Activated T-cell treated with anti-CD3 and anti-CD28 coated beads for 24 hours (primary cell): ENCODE measurements at places on chromosomes 5 and 9.
A peak's percentile ranks its signal among the peaks of the same experiment; 100 is the strongest.

- no peak for DNase-seq
Observed at GRCh38 chr9:70080481-70081119, 37.0 kb downstream of the MAMDC2 start.

- no peak for DNase-seq
Observed at GRCh38 chr5:1199649-1200494, 1.5 kb upstream of the SLC6A19 start.

DNA sequence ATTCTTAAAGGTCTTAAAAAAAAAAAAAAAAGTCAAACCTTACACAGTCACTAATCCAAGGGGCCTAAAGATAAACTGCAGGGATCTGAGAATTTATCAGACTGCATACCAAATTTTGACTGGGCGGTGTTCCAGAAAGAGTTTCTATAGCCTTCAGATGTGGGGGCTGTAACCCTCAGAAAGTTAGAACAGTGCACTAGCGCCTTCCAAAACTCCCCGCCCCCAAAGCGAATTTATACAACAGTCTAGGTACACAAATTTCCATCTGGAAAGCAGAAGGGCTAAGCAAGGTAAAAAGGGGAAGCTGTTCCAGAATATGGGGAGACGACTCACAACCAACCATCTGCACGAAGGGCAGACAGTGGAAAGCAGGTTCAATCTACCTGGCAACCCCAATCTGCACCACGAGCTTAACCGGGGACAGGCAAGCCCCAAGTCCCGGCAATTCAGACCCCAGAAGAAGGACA is 813 bp downstream of the ERMP1 start:
- no peak for DNase-seq

DNA sequence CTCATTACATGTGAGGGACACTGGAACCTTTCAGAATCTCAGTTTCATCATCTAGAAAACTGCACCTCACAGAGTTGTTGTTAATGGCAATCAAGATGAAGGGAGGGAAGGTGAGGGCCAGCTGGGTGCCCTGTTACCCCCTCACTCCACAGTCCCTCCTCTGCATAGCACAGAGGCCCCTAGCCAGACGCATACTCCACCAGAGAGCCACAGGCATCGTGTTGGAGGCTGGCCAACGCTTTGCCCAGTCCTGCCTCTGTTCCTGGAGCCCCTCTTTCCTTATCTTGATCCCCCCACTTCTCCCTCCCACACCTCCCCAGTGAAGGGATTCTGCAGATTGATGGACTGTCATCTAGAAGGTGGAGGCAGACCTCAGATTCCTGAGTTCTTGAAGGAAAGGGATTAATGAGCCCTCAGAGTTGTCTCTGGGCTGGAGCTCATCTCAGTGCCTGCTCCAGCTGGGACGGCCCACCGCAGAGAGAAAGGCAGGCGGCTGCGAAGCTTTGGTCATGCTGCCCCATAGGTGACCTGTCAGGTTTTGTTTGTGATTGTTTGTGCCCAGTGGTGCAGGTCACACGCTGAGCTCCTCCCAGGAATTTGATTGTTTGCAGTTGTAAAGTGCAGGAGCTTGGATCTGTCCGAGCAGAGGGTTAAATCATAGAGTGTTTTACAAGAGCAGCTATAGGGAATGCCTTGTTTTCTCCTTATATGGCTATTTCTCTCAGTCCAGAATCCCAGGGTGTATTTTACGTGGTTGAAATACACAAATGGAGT is 487.3 kb downstream of the CCDC171 start:
- DNase-seq = no peak

DNA sequence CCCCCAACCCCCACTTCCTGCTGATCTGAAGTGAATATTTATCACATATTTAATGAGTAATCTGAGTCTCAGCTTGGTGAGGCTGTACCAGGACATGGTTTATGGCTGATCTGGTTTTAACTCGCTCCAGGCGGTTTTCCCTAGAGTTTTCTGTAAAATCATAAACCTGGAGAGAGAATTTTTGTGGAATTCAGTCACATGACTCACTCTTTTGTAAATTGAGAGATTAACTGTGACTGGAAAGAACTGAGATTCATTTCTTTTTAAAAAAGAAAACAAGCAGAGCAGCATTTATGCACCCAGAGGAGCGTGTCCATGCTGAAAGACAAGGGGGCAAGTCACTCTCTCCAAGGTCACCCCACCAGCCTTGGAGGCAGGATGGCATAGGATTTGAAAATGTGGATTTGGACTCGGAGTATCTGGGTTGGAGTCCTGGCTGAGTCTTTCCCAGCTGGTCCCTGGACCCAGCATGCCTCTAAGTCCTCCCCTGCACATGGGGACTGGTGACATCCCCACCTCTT is 81.8 kb downstream of the ZNF618 start:
- no peak for DNase-seq

GRCh38 chr9:131624636-131625507 is 79.5 kb downstream of the PRRT1B start:
- no peak for DNase-seq

DNA sequence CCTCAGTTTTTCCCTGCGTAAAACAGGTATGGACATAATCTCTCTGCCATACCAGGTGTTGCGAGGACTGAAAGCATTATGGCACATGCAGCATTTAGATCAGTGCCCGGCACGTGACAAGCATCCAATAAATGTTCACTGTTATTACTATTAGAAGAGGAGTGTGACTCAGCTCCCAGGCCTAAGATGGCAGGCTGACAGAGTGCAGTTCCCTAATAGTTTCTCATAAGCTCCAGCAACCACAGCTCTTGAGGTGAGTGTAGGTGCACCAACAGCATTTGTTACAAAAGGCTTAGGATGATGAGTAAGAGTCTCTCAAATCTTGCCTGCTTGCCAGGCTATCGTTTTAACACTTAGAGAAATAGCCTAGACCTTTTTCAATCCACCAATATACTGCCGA is 28.9 kb upstream of the GLIS3 start:
- no peak for DNase-seq

DNA sequence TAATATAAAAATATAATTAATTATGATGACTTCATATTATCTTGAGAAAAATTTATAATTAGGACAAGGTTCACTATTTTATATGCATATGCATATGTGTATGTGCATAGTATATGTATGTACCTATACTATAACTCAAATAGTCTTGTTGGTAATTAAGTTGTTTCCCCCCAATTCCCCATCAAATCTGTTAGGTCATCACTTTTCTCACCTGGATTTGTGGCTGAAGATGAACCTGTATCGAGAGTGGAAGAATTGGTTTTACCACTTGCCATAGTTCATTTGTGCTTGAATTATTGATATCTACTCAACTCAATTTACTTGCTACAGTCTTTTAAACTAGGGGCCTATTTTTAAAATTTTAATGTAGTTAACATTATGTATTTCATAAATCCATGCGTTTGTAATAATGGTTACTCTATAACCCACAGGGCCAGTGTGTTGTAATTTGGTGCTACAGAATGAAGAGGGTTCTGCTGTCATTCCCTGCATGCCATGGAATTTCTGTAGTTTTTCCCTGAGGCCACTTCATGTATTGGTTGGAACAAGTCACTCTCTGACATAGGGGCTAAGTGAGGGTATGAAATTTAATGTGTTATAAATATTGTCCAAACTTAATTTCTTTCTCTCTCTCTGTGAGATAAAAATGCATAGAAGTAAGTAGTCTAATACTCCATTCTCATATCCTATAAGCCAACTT is 74.9 kb downstream of the TAF11L14 start:
- DNase-seq = no peak

DNA sequence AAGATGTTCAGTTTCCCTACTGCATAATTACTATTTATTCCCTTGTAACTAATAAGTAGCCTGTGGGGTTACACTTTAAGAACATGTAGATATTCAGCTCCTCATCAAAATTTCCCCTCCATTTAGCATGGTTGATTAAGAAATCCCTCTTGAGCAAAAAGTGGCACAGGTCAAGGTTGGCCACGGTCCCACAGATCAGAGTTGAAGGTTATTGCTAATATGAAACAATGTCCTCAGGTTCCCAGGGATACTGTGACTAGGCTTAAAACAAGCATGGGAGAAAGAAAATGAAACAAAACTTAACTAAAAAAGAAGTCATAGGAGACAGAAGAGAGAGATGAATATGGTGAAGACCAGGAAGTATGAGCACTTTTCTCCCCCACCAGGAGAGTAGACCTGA is 64.2 kb downstream of the RFK start:
- DNase-seq = no peak

DNA sequence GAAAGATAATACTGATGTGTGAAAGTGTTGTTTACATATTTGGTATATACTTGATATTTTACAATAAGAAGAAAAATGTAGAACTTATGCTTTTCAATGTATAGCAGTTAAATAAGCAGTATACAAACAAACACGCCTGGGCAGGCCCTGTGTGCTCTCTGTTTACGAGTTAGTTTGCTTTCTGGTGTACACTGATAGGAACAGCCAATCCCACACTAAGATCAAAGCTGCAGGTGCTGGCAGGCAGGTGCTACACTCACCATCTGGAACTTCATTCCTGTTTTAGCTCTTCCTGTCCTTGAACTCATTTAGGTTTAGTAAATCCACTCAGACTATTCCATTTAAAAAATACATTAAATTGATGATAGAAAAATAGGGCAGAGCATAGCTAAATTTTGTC is 614.7 kb upstream of the ST8SIA4 start:
- DNase-seq = no peak

DNA sequence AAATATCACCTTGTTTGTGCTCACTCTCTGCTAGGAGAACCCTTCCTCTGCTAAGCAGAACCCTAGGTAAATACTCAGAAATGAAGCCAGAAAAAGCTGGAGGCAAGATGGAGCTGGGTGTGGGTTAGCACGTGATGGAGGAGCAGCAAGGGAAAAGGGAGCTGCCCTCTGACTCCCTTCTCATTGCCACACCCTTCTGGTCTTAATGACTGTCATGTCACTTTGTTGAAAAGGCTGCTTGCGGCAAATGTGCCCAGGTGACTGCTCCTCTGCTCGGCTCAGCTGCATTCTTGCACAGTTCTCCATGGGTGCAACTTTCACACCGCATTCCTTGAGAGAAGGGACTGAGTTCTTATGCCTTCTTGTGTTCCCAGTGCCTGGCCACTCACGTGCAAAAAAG is 36.4 kb upstream of the TBC1D2 start:
- no peak for DNase-seq

- DNase-seq = peak; percentile 30
Observed at GRCh38 chr5:95823738-95824609, 1.4 kb upstream of the GLRX start.

DNA sequence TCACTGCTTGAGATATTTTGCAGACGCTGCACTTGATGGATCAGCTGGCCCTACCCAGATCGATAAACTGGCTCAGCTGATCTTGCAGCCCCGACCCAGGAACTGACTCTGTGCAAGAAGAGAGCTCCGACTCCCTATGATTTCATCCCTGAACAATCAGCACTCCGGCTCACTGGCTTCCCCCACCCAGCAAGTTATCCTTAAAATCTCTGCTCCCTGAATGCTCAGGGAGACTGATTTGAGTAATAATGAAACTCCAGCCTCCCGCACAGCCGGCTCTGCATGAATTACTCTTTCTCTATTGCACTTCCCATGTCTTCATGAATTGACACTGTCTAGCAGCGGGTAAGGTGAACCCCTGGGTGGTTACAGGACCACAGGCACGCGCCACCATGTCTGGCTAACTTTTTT is 16.9 kb upstream of the NANS start:
- DNase-seq = no peak

DNA sequence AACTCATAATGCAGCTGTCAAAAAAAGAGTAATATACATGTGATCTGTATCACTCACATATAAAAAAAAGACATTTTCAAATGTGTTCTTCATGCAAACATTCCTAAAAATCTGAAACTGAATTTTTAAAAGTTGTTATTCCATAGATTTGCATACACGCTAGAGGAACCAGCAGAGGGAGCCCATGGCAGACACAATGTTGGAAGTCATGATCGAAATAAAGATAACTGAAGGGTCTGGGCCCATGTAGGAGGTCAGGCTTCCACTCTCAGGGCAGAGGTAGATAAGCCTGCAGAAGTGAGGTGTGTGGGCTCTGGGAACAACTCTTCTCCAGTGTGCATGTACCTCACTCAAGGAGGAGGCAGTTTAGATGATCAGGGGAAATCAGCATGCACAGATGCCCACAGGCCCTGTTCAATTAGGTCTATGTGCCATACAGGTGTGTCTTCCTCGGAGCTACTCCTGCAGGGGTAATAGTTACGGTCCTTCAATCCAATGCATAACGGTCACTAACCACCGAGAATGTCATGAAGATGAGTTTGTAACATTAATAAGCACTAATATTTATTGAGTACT is 208.6 kb downstream of the EPB41L4A start:
- no peak for DNase-seq

DNA sequence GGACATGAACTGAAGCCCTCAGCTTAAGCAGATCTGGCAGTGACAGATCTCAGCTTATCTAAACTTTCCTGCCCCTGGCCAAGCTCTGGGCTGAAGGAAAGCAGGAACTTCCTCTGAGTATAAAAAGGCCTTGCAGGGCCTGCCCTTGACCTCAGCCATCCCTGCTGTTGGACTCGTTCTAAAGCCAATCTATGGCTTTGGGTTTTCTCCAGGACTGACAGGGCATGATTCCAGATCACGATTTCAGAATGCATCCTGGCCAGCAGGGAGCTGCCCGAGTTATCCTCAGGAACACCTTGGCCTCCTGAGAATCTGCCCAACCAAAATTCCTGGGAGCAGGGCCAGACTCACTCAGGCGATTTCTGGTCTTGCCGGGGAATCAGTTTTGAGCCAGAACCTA is 502.7 kb downstream of the TLE4 start:
- no peak for DNase-seq

DNA sequence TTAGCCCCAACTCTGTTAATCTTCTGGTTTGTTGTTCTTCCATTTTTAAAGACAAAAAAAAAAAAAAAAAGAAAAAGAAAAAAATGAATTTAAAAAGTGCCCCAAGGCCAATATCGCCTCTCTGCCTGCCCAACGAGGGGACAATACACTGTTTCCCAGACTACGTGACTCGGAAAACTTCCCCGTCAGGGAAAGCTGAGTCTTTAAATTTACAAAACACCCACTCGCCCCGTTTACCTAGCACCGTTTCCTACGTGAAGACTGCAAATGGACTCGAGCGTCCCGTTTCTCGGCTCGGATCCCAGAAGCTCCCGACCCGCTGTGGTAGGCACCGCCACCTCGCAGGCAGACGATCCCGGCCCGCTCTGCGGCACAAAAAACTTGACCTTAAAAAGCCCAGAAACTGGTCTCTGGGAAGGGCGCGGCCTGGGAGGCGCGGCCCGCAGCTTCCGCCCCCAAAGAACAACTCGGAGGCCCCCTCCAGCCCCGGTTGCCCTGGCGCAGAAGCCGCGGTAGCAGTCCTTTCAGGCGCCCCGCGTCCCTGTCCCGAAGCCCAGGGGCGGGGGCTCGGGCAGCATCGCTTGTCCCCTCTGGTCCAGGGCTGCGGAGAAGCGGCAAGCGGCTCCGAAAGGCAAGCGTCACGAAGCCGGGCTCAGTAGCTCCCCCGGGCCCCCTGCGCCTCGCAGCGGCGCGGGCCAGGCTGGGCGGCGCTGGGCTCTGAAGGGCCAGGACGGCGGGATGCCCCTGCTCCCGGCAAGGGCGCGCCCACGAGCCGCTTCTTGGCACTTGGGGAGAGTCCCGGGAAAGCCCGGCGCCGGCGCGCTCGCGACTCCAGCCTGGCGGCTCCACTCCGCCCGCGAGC is at the start of gene GCNT4:
TSS of gene GCNT4 (minus strand) at position 367 of the 862 bp plus-strand sequence. CDS start 22,521 bp downstream, outside the sequence.
- DNase-seq = no peak

GRCh38 chr9:21320465-21320864 is 14.7 kb downstream of the KLHL9 start:
- DNase-seq = no peak

GRCh38 chr5:37533851-37534250 is 154.7 kb downstream of the WDR70 start:
- DNase-seq = no peak
